Gastrocnemius medialis (tissue), 4 donors: ENCODE measurements at places on chromosomes 2 and 18. TPM values are rescaled to one million over a fixed set of nuclear protein-coding genes. Genes with fewer than 3 reads are reported as not detected.

The PLEKHH2 gene
- total RNA-seq = 4.6 TPM

The GALNT14 gene
- total RNA-seq = not detected

DNA sequence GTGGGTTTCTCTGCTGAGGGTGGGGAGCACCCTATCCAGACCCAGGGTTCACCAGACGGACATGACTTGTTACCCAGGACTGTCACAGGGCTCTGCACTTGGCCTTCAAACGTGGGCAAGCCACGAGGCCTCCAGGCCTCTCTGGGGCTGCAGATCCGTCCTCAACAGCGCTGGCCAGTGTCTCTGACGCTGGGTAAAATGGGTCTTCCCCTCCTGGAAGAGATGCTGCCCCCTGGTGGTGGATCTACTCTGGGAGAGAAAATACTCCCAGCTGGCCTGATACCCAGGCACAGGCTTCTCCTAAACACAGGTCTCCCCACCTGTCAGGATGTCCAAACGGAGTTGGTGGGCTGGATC is 3.7 kb downstream of the GPR17 start:
- H3K4me3 ChIP-seq = no peak overlapping the region
- H3K27me3 ChIP-seq = no peaks in the 10 kb centered on the region
- H3K36me3 ChIP-seq = no peaks in the 10 kb centered on the region

DNA sequence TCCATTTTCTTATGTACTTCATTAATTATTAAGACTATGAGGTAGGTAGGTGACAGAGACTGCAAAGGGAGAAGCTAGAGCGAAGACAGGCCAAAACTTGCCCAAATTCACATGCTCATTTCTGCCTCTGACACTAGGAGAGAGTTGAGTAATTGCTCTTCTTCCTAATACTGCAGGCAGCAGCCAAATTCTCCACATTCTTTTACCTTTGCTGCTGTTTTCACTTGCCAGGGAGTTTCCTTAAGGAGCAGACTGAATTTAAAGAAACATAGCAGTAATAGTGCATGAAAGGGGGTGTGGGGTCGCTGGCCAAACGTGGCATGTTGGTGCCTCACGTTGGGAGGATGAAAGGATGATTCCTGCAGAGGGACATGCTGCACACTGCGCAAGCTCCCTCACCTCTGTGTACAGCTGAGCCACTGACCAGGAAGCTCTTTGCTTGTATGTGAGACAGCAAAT is 12.3 kb downstream of the CRIM1 start:
- no peaks in the 10 kb centered on the region for H3K27me3 ChIP-seq
- peak overlapping the region; percentile 72 for H3K27ac ChIP-seq
- H3K36me3 ChIP-seq = no peaks in the 10 kb centered on the region
- DNase-seq = no peak
- H3K4me3 ChIP-seq = peak overlapping the region; percentile 38

GRCh38 chr18:76821875-76822505 is 367 bp upstream of the ZNF236 start:
- H3K4me1 ChIP-seq = peaks cover 14% of the 10 kb centered on the region
- DNase-seq = peak; percentile 17
- H3K4me3 ChIP-seq = peak overlapping the region; percentile 96
- no peaks in the 10 kb centered on the region for H3K27me3 ChIP-seq

The ALKAL2 gene
- total RNA-seq = not detected

DNA sequence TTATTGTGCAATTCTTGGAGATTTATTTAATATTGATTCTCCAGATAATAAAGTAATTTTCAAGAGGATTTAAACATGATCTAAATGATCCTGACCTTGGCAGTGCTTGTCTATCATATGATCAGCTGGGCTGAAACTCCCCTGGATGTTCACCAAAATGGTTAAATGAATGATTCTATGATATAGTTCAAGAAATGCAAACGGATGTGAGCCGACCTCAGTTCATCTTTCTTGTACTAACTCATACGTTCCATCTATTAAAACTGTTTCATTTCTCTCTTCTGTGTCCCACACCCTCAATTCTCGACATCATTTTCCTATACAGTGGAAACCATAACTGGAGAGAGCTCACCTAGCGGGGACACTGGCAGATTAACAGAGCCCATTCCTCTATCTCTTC is 281.7 kb upstream of the CCDC68 start:
- H3K27ac ChIP-seq = peak overlapping the region; percentile 46
- no peak overlapping the region for H3K4me3 ChIP-seq
- peaks cover 18% of the 10 kb centered on the region for H3K4me1 ChIP-seq
- no peaks in the 10 kb centered on the region for H3K27me3 ChIP-seq
- no peaks in the 10 kb centered on the region for H3K36me3 ChIP-seq
